ENCODE measurements at places on chromosomes 1 and 21.

- DNase-seq: no peak
Observed at GRCh38 chr1:70979881-70980280, 67.7 kb downstream of the PTGER3 start.

DNA sequence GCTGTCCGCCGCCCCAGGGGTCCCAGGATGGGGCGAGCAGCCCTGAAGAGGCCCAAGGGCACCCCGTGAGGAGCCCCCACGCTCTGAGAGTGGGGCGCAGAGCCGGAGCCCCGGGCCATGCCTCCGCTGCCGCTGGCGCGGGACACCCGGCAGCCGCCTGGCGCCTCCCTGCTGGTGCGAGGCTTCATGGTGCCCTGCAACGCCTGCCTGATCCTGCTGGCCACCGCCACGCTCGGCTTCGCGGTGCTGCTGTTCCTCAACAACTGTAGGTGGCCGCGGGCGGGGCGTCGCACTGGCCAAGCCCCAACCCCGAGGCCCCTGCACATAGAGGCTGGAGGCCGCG is 14.5 kb downstream of the AGRN start:
- DNase-seq: no peak

- no peak for DNase-seq
Observed at GRCh38 chr1:3838788-3839187, 18.2 kb downstream of the CEP104 start.

DNA sequence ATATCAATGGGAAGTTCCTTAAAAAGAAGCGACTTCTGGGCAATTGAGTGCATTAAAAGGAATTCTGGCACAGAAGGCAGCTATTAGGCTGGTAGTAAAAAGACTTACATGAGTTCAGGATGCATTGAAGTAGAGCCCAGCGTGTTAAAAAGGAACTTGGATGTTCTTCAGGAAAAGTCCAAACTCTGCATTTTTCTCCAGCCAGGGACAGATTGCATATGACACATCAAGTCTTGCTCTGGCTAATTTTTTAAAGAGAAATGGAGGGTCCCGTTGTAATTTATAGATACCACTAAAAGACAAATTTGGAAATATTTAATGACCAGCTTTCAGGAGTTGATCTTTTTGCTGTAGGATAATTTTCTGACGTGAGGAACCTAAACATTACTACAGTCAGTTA is 1.2 kb downstream of the TPRG1L start:
- DNase-seq: no peak

GRCh38 chr1:221849110-221849509 is 107.2 kb upstream of the DUSP10 start:
- no peak for DNase-seq

- DNase-seq: no peak
Observed at GRCh38 chr1:38190983-38191382, 144.4 kb upstream of the POU3F1 start.

DNA sequence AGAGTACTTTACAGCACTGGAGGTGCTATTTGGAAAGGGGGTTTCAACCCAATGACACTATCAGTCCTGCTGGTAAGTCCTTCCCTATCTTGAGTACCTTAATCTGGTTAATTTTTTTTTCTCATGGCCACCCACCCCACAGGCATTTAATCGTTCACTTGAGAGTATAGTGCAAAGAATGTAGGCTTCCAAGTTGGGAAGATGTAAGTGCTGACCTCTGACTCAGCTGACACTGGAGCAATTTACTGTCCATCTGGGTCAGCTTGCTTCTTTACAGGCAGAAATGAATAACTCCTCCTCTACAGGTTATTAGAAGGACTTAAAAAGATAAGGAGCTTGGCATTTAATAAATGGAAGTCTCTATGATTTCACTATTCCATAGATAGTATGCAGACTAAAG is 89.6 kb downstream of the AK5 start:
- DNase-seq: no peak

GRCh38 chr1:43432171-43432860 is 21.4 kb downstream of the HYI start:
- no peak for DNase-seq

DNA sequence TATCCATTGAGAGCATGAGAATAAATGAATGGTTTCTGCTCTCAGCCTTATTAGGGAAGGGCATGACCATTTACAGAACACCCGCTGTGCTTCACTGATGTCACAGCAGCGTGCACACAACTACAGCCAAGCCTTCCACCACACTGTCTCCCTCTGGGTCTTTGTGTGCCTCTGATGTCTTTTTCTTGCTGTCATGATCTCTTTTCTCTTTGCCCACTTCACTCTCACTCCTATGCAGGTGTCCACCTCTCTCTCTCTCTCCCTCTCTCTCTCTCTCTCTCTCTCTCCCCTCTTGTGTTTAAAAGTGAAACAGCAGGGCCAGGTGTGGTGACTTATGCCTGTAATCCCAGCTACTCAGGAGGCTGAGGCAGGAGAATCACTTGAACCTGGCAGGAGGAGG is 232.5 kb upstream of the JUN start:
- no peak for DNase-seq

DNA sequence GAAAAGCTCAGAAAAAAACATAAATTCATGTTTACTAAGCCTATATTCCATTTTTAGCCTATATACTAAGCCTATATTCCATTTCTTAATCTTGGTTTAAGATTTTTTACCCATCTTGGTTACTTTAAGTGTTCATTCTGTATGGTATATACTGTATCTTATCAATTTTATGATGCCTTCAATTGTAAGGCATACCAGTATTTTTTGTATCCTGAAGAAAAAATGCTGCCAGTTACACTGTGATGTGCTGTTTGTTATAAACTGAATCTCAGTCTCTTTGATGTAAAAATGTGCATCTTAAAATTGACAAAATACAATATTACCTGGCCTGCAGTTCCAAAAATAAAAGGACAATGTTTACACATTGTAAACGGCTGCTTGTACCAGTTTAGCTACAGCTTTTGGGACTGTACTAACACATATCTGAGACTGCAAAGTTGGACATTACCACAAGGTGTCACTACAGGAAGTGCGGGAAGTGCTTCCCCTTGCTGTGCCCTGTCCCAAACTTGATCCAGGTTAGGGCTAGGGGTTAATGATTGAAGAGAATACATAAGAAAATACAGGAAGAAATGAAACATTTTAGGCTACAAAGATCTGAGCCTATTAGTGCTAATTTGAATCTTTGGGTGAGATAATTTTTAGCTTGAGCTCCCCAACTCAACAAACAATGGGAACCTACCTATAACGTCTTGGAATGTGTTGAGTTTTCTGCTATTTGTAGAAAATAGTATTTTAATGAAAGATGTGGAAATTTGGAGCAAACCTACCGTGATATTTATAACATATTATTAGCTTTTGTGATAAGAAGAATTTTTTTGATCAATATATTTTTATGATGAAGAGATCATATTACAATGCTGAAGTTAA is 108.9 kb downstream of the LBR start:
- peak; percentile 32 for DNase-seq

DNA sequence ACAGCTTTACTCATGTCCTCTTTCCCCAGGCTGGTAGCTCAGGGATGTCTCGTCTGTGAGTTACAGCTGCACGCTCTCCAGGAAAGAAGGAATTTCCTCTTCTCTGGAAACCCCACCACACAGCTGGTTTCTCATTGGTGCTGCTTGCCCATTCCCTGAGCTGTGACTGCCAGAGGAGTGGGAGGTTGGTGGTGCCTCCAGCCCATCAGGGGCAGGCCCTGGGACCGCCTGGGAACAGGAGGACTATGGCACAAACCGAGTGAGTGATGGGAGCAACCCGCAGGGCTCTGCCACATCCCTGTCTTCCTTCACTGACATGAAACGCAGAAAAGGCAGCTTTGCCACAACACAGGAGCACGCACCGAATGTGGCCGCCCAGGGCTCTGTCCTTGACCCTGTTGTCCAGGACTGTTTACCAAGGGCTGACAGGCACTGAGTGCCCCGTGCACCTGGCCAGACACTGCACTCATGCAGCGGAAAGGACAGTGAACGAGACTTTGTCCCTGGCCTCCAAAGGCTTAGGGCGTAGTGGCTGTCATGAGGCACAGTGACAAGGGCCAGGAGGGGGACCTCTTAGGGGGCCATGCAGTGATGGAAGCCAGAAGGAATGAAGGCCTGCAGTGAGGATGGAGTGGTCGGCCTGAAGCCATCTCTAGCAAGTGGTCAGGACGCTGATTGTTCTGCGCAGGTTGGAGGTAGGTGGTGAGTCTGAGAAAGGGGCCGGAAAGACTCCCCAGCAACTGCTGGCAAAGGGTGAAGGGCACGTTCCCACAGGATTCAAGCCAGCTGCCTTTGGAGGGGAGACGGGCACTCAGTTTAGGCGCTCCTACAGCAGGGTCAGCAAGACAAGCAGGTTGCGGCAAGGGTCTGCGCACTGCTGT is 1.7 kb upstream of the CCNL2 start:
- DNase-seq: no peak

- DNase-seq: no peak
Observed at GRCh38 chr1:97163591-97164275, 442.1 kb downstream of the PTBP2 start.

GRCh38 chr1:6960291-6960811 is 175.1 kb downstream of the CAMTA1 start:
- DNase-seq: no peak

GRCh38 chr1:243734308-243734695 is 115.7 kb downstream of the AKT3 start:
- no peak for DNase-seq

GRCh38 chr1:172845371-172845770 is 186.5 kb downstream of the FASLG start:
- peak; percentile 41 for DNase-seq

DNA sequence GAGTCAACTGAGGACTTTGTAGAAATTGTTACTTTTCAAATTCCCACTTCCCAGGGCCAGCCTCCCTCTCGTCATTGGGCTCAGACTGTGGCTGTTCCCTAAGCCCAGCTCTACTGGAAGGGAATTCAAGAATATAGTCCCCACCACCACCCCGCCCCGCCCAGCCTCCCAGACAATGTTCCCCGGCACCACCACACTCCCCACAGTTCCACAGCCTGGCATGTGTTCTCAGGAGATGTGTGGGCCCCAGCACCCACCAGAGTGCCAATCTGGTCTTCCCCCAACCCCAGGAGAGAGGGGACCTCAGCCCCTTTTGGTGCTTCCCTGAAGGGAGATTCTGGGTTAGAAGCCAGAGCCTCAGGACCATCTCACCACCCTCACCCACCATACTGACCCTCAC is 120.1 kb downstream of the SYT2 start:
- DNase-seq: no peak

GRCh38 chr1:32806290-32806689 is 10.9 kb downstream of the YARS1 start:
- DNase-seq: no peak

GRCh38 chr1:42043182-42043581 is 110.0 kb upstream of the GUCA2B start:
- no peak for DNase-seq

DNA sequence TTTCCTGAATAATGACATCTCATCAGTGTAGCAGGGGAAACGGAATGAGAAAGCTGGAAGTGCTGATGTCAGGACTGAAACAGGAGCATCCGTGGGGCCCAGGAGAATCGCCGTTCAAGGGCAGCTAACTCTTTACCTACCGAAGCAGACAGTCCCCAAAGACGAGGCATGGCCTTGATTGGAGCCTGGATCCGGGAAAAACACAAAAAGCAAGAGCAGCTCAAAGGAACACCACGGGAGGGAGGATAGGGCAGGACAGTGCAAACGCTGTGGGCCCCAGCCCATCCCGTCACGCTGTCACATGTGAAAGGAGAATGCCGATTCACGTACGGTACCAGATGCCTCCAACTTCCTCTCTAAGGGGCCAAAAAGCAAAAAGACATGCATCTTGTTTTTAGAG is 34.9 kb downstream of the WNT9A start:
- DNase-seq: no peak

DNA sequence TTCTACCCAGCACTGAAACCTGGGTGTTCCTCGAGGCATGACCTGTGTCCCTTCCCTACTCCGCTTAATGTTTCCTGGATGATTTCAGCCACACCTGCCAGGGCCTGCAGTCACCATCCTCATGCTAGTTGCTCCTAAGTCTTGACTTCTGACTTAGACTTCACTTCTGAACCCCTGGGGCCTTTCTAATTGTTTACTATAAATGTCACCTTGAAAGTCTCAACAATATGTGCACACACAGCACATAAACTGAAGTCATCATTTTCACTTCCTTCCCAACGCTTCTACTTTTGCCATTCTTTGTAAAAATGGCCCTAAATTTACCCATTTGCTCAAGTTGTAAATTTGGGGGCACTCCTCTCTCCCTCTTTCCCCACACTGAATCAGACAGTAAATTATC is 141.1 kb downstream of the DYRK1A start:
- no peak for DNase-seq

DNA sequence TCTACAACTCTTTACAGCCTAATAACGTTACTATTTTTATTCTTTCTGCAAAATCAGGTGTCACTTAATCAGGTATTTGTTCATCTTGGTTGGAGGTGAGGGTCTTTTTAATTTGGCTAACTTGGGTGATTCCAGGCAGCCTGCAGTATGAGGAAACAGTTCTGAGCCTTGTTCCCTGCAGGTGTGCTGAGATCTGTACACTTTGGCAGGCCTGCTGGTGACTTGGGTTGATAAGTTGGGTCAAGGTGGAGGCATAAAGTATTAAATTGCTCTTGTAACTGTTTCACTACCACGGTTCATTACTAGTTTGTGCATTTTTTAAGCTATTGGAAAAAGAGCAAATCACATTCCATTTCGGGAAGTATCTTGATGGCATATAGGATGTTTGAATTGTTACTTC is 10.0 kb downstream of the MAP3K21 start:
- no peak for DNase-seq

GRCh38 chr1:197841883-197842553 is 60.4 kb upstream of the C1orf53 start:
- DNase-seq: no peak

DNA sequence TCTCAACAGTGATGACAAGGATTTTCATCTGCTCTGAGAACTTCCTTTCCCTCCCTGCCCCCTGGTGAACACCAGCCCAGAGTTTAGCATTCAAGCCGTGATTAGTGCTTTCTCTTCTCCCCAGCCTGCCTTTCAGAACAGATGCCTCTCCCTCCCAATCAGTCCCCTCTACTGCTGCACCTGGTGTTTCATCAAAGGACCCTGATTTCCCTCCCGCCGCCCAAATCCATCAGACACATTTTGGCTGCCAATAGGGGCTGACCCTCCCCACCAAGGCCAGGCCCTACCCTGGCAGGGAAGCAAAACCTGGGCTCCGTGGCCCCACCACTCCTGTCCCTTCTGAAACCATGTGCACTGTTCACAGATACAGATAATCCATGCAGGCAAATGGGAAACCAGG is 34.0 kb upstream of the KLHDC7A start:
- DNase-seq: no peak

DNA sequence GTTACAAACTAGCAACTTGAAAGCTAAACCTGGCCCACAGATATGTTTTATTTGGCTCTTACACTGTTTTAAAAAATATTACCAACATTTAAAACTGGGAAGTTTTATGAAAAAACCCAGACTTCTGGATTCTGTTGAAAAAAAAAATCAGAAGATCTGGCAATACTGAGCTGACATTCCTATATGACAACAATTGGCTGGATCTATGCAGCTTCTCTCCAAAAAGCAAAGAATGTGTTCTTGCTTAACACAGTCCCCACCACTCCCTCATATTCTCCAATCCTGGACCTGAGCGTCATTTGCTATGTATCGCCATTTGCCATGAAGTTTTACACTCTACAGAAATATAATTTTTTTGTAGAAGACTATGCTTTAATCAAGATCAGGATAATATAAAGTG is 859.6 kb downstream of the LTN1 start:
- DNase-seq: no peak

Measured in CD4-positive, alpha-beta T cell treated with Interleukin-15 for 4 hours (primary cell).